ENCODE measurements at places on chromosomes 3 and 15.

DNA sequence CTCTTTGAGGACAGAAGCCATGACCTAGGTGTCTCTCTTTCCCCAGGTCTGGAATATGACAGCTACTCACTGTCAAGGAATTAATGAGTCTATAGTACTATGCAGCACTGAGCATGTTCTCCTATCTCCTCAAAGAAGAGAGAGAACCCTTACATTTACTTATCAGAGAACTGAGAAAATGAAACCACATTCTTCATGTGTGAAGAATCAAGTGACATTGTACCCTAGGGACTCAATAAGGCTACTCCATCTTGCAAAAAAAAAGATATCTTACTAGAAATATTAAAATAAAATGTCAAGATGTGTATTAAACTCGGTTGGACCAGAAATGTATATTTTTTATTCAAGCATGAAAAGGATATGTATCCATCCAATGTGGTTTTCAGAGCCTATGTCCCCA, 133.2 kb upstream of the COL8A1 start:
- no peak for DNase-seq

DNA sequence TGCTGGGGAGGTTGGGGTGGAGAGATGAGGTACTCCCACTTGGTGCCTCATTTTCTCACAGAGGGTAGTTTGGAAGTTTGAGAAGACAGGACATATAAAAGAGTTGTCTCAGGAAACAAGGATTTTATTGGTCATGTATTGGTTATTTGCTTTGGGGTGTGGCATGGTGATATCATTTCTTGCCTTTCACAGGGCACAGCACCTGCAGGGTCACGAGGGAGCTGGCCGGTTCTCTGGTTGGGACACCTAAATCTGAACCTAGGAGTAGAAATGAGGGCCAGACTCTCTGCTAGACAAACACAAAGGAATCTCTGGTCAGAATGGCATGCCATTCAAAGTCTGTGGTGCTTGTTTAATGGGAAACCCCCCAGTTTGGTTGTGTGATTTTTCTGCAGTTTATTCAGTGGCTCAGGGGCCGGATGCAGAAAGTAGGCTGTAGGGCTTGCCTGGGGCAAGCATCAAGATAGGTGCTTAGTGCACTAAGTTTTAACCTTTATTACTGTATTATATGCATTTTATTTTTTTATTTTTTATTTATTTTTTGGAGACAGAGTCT, 237.7 kb upstream of the EIF1B start:
- DNase-seq: no peak

GRCh38 chr15:66542896-66543295, 22.9 kb downstream of the LCTL start:
- DNase-seq: no peak

DNA sequence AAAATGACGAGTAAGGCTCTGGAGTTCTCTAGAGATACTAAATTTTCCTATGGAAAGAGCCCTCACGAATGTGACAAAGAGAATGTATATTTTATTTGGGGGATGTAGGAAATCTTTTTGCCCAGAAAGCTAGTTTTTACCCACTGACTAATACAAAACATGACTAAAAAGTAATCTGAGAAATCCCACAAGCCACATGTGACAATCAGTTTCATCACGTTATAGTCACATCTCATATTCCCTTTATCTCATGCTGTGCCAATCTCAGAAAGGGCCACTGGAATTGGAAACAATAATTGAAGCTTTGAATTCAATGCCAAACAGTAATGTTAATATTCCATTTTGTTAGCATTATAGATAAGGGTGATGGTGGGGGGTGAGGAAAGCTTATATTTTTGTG, 509.0 kb upstream of the GOLIM4 start:
- DNase-seq: no peak

GRCh38 chr3:187568171-187568570, 102.0 kb downstream of the SST start:
- DNase-seq: no peak

DNA sequence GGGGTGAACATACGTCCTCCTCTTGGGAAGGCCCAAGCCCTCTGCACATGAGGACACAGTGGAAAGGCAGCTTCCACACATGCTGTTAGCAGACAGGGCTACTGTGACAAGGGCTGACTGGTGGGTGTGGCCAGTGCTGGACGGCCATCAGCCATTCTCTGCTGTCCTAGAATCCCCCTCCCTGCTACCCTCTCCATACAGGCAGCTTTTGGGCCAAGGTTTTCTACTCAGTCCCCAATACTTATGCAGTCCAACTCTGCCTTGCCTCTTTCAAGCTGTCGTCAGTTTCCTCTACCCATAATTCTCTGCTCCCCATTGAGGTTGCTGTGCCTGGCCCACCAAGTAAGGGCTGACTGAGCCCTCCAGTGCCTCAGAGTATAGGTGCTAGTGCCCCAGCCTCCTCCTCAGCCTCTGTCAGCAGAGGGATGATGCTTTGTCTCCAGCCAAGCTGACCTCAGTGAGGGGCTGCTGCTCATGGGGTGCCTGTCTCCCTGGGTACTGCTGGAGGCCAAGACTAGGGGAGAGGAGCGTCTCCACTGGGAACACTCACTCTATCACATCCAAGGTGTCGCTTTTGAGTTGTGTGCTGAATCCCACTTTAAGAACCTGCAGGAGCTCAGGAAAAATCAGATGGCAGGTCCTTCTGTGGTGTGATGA, 2.8 kb downstream of the LOXL1 start:
- DNase-seq: no peak

Measured in AG09309 (cell line).